ENCODE measurements at places on chromosomes 7 and 10.

- DNase-seq: no peak
Observed at GRCh38 chr7:41503438-41503837, 199.5 kb downstream of the INHBA start.

DNA sequence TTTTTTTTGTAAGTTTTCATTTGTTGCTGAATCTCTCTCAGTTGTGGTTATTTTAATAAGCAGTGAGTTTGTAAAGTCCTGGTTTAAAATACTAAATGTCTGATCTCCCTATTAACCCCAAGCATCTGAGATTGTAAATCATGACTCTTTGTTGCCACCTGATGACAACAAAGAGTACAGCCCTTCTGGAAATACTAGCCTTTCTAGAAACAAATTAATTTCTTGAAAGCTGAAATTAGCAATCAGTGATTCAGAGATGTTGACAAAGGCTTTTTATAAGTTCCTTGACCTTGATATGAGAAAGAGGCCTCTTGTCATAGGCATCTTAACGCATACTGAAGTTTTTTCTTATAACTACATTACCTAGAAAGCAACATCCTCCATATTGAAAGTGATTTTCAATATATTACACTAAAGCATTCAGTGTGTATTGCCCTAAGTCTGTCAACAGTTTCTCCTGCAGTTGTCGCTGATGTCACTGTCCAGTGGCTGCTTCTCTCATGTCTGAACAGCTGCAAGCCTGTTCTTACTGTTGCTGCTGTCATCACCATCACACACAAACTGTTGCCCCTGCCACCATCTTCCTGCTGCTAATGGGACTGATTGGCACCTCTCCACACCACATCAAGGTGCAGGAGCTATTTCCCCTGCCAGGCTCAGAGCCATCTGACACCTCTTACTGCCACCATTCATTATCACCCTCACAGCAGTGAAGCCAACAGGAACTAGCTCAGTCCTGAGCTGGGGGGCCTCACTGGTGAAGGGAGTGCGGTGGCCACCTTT, 95.1 kb upstream of the LRGUK start:
- DNase-seq: no peak

DNA sequence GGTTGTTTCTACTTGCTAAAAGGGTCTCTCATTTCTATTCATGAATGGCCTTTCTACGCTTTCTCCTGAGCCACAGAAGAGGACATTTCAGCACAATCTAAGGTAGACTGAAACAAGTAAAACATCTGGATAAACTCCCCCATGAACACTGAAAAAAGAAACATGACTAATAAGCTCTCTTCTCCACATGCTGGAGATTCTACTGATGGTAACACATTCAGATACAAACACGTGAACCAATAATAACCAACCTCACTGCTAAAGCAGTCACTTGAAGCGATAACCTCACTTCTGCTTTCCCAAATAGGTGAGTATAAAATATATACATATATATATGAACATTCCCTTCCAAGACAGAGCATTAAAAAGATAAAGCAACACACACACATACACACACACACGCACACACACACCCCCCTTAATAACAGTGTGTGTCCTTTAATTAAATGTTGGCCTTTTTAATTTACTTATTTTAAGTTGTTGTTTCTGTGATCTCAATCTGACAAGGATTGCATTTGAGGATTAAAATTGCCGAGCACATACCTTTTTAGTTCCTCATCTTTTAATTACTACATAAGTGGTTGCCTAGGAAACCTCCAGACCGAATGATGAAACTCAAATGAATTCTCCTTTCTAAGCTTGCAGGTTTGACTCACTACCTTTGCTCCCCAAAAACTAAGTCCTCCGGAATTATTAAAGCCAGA, 292.4 kb upstream of the KLF14 start:
- DNase-seq: no peak

- DNase-seq: no peak
Observed at GRCh38 chr10:76113952-76114351, 682.5 kb downstream of the LRMDA start.

DNA sequence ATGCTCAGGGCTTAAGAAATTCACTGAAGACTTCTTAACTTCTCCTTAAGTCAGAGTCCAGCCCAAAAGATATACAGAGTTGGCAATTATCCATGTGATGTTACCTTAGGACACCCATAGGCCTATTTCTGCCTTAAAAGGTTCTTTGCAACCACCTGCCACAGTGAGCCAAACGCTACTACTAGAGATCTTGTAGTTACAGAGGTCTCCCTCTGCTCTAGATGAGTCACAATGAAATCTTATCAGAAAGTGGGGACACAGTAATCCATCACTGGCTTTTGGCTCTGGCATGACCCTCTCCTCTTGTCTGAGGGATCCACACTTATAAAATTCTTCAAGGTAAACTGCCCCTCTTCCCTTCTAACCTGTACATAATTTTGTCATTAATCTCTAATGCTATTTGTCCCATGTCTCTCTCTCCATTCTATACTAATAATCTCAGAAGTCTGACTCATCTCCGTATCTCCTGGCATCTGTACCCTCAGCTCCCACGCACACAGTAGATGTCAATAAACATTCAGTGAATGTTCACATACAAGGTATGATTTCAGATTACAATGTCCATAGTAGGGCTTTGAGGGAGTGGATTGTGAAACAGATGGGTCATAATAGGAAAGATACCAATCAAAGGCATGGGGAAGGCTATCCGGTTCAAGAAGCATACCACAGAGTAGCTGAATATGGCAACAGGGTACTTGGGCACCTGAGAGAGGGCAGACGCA, 112.1 kb downstream of the SGMS1 start:
- DNase-seq: no peak

- DNase-seq: no peak
Observed at GRCh38 chr10:29840516-29841276, 205.9 kb upstream of the SVIL start.

GRCh38 chr7:94633687-94634086, 22.2 kb downstream of the SGCE start:
- DNase-seq: no peak

GRCh38 chr10:124952123-124952522, 10.2 kb downstream of the ZRANB1 start:
- no peak for DNase-seq

DNA sequence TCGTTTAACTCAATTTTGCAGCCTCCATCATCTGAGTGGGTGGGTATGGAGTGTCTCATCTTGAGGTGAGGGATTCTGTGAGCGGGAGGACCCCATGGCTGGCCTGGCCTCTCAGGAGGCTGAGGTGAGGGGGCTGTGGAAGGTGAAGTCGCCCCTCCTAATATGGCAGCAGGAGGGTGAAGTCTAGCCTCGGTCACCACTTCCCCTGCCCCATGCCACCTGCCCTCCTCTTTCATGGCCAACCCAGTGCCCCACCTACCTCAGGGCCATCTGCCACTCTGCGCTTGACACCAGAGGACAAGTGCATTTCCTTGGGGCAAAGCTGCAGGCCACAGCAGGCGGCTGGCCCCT, 8.7 kb downstream of the RASGEF1A start:
- no peak for DNase-seq

GRCh38 chr10:21624951-21625350, 90.9 kb downstream of the MLLT10 start:
- DNase-seq: no peak

DNA sequence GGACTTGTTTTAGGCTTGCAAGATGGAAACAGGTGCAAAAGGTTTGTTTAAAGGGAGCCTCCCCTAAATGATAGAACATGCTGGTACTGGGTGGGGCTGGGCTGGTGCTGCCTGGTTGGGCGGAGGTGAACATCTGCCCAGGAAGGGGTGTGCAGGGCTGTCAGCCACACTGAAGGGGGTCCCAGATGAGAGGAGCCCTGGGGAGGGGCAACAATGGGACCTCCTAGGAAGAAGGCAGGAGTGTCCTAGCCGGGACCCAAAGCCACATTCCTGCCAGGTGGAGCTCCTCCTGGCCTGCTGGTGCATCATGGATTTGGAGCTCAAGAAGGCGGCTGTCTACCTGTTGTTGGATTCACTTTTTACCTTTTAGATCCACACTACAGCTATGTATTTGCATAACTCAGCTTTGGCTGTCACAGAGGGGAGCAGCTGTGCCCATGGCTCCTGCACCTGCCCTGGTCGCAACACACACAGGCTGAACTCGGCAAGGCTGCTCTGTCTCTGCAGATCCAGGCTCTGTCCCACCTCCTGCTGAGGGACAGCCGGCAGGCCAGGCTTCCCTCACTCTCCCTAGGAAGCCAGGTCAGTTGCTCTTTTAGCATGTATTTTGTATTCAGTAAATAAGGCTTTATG, 59.9 kb downstream of the ADARB2 start:
- DNase-seq: no peak

DNA sequence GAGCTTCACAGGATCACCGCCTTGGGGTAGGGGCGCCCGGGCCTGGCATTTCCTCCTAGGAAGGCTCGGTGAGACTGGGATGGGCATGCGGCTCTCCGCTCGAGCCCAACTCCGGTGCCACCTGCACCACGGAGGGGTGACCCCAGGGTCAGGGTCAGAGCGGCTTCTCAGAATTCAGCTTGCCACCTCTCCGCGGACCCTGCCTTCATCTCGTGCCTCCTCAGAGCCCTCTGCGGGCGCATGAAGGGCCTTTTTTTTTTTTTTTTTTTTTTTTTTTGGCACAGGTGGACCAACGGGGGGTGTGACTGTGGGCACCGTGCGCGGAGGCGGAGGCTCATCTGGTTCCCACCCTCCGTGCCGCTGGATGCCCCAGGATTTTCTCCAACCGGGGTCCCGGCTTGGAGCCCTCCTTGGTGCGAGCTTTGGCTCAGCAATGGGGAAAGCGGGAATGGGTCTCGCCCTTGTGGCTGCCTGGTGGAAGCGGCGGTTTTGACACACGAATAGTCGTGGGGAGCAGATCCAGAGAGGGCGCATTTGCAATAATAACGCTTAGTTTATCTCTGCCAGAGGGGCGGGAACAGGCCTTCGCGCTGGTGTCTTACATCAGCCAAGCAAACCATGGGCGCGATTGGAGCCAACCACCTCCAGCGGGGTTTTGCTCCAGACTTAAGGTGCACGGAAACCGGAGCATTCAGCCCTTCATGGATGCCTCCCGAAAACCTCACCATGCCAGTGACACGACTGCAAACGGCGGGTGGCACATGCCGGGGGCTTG, 5.0 kb upstream of the TNRC18 start:
- no peak for DNase-seq

DNA sequence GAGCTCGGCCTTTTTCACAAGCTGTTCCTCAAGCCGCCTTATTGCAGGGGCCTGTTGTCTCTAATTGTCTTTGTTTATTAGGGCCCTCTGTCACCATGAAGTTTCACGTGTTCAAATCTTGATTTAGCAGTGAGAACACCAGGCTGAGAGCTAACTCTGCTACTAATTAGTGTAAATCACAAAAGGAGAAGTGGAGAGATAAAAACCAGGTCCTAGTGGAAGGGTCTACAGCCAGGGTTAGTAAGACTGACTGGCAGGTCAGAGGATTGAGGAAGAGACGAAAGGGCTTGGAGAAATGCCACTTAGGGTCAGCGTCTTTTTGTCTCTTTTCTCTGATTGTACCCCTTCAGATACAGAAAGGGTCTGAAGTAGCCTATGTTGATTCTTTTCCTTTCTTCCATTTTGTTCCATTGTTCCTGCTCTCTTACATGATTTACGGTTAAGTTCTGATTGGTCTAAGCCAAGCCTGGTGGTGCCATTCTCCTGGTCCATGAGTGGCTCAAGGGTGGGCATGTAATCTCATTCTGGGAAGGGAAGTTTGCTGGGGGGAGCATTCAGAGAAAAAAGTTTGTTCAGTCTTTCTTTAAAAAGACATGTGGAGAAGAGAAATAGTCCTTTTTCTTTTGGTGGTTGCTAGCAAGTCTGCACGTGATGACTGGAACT, 21.3 kb downstream of the SSMEM1 start:
- DNase-seq: no peak

GRCh38 chr10:68305854-68306253, 26.0 kb upstream of the HNRNPH3 start:
- DNase-seq: no peak

DNA sequence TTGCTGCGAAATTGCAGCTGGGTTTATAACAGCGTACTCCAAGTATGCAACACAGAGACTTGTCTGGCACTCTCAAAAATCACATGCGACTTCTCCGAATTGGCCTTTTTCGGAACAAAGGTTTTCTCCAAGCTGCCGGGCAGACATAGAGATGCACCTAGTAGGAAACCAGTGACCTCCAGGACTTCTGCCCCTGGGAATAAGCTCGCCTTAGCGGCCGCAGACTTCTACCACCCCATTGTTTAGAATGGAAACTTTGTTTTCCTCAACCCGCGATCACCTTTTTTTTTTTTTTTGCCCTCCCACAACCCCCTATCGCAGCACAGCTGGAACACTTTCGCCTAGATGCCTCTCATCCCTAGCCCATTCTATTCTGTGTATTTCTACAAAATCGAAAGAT, 4.9 kb upstream of the HOXA10 start:
- no peak for DNase-seq

- DNase-seq: no peak
Observed at GRCh38 chr10:71128311-71128980, 83.9 kb upstream of the UNC5B start.

DNA sequence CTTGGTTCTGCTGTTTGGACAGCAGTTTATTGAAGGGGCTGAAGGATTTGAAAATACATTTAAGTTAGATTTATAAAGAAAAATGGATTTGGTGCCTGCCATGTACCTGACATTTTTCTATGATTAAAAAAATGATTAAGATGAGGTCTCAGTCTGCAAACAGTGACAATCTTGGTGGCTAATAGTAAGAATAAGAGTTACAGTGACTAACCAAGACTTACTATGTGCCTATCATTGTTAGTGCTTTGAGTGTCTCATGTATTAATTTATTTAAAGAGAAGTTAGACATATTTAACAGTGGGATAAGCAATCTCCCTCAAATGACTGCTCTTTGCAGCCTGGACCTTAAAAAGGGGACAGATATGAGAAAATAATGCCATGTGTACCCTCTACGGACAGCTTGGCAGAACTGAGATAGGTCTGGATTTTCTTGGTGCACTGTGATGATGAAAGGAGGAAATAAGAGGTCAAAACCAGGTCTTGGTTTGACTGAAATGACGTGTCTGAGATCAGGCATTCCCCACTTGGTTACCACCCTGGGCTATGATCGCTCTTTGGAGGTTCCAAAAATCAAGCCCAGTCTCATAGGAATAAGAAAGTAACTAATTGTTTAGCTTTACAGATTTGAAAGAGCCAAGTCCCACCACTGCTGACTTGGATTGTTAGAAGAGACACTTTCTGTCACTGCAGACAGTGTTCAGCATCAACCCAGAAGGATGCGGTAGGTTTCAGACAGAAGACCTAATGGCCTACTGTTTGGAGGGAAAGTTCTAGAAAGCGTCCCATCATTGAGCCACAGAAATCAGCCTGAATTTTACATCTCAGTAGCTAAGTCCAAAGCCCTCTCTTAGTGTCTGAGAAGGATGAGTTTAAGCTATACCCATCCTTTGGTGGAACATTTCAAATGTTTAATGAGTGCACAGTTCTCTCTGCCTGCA, 2.1 kb downstream of the CASP7 start:
- DNase-seq: no peak

GRCh38 chr10:132123606-132124005, 57.9 kb downstream of the JAKMIP3 start:
- no peak for DNase-seq

- DNase-seq: no peak
Observed at GRCh38 chr10:84329196-84329611, 815 bp downstream of the CCSER2 start.
